ENCODE measurements at places on chromosomes 5 and 9.

DNA sequence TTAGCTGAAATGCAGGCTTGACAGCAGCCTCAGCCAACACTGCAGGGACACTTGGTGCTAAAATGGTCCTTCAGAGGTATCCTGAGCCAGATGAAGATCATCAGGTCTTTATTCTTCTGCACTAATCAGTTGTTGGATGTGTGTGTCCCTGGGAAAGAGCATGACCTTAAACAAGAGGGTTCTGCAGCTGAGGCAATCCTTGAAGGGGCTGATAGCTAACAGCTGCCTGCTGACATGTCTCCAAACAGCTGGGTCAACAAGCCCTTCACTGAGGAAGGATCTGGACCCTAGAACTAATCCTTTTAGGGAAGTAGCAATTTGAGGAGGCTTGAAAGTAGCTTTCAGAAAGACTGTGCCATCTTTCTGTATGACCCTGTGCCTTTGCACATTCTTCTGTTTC lies 376.3 kb upstream of the ACTBL2 start:
- no peak for ATAC-seq

DNA sequence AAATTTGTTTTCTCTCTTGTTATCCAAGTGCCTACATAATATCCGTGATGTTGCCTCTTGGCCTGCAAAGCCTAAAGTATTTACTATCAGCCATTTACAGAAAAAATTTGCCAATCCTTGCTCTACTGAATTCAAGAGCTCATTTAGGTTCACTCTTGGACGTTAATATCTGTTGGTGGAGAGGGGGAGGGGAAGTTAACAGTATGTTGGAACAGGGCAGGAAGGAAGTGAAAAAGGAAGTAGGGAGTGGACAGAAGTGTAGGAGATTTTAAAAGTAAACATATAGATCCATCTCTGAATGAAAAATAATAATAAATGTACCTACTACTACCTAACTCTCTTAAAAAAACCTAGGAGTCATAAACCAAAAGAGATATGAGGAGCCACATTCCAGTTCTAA lies 32.8 kb downstream of the ZNF608 start:
- ATAC-seq = no peak

DNA sequence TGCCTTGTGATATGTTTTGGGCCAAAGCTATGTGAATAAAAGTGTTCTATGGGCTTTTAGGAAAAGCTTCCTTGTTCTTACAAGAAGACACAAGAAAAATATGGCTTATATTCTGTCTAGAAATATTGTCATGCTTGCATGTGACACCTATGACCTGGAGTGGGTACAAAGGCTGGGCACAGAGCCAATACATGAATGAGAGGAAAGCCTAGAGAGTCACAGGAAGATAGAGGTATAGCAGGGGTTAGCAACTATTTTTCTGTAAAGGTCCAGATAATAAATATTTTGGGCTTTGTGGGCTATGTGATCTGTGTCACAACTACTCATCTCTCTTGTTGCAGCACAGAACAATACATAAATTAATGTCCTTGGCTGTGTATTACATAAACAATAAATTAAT lies 196.6 kb upstream of the CD180 start:
- no peak for ATAC-seq

DNA sequence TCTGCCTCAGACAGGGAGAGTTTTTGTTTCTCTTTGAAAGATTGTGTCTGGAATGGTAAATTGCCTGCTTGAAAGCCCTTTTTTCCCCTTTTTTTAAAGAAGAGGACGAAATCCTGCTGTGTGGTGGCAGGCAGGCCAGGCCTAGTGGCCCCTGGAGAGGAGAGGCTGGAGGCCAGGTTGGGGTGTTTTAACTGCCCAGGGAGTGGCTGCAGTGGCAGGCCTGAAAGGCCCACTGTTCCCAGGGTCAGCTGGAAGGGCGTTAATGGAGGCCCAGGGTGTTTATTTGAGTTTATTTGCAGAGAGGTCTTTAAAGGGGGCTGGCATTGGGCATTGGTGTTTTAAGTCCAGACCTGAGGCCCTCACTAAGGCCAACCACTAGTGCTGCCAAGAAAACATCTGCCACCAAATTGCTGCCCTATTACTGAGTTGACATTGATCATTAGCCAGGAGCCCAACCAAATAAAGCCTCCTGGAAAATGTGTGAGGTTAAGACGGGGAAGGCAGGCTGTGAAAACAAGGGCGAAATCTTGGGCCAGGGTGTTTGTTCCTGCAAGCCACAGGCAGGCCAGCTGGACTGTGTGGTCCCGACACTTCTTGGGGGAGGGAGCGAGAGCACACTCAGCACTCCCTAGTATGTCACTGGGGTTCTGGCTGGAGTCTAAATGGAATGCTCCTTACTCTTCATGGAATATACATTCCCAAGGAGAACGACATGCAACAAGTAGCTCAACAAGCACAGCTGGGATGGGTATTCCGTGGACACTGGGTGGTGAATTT lies 5.0 kb downstream of the JADE2 start:
- no peak for ATAC-seq

DNA sequence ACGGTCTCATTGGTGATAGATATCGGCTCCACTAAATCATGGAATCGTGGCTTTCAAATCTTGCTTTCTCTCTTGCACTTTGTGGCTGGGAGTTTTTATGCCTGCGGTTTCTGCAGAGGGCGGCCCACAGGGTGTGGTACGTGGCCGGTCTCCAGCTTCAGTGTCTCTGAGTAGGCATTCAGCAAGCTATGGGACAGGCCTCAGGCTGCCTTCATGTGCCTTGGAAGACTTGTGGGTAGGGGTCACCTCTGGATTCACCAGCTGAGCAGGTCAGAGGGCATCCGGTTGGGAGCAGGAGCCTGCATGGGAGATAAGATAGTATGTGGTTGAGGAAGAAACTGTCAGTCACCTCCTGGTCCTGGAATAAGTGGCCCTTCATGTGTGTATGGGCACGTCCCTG lies 47.7 kb downstream of the AMBP start:
- no peak for ATAC-seq

- no peak for ATAC-seq
Measured at GRCh38 chr9:14455243-14455642, 141.3 kb upstream of the NFIB start.

DNA sequence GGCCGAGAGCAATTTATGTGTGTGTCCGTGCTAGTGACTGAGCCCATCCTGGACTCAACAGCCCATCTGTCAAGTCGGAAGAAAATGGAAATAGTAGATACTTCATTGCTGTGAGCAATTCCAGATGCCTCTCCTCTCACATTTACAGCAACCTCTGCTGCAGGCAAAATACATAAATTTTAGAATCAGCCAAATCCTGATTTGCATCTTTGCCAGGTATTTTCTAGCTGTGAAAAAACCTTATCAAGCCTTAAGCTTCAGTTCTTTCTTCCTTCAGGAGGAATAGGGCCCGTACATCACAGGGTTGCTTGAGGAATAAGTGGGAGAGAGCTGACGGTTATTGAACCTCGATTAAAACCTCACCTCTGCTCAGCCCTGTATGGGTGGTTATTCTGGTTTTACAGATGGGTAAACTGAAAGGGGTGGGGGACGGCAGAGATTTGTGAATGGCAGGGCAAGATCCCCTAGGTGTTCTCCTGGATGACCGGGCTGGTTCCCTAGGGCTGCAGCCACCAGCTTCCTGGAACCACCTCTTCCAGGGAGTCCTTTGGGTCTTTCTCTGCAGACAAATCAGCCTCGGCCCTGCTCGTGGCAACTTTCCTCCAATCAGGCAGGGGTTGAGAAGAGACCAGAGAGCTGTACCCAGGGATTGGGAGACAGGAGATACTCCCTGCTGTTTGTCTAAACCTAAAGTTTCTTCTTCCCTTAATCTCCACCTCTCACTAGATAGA lies 5.3 kb upstream of the MSX2 start:
- ATAC-seq = no peak

GRCh38 chr9:93261281-93261680 lies 77.3 kb downstream of the WNK2 start:
- ATAC-seq = no peak

DNA sequence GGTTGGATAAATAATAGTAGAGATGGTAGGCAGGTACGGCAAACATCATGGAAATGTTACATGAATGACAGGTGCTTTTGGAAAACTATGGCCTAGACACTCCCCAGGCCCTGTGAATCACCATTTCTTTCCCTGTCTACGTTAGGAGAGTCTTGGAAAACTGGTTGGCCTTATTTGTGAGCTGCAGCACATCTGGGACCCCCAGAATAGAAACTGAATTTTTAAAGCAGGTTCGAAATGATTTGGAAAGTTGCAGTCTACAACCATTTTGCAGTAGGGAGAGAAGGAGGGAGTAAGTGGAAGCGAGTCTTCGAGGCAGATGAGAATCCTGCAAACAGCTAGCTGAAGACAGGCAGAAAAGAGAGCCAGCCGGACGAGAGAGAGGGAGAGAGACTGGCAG lies 13.0 kb downstream of the C1QTNF2 start:
- ATAC-seq = no peak

- no peak for ATAC-seq
Measured at GRCh38 chr5:138033386-138033808, 518 bp upstream of the FAM13B start.

DNA sequence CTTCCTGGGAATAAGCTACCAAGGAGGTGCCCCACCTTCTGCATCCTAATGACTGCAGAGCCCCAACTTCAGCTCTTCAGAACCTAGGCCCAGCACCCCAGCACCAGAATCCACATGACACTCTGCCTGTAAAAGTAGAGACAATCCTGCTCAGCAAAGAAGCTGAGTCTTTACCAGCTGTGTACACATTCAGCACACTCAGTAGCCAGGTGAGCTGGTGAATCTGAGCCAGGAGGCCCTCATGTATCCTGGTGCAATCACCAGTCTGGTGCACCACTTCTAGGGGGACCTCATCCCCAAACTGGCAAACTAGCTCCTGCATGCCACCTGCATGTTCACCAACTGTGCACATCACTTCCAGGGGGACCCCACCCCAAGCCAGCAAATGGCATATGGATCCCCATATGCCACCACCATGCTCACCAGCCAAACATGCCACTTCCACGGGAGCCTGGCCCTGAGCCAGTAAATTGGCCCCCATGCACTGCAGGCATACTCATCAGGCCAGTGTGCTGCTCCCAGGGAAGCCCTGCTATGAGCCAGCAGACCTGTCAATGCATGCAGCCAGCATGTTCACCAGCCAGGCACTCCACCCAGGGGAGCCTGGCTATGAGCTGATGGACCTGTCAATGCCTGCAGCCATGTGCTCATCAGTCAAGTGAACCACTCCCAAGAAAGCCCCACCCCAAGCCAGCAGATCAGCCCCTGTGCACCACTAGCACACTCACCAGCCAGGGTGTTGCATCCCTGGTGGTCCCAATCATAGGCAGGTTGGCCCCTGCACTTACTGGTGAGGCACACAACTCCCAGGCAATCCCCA lies 15.6 kb upstream of the BTNL9 start:
- ATAC-seq = no peak

DNA sequence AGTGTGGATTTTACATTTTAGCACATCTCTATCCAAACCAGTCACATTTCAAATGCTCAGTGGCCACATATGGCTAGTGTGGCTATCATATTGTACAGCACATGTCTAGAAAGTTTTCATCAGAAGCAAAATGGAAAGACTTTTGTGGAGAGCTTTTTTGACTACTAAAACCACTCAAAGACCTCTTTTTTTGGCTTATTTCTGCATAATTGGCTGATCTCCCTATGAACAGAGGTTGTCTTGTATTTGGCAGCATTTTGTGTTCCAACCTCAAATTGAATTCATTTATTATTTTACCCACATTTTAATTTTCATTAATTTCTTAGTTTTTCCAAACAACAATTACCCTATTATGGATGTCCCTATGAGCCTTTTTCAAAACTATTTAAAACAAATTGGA lies 395.7 kb downstream of the TLE1 start:
- ATAC-seq = no peak

DNA sequence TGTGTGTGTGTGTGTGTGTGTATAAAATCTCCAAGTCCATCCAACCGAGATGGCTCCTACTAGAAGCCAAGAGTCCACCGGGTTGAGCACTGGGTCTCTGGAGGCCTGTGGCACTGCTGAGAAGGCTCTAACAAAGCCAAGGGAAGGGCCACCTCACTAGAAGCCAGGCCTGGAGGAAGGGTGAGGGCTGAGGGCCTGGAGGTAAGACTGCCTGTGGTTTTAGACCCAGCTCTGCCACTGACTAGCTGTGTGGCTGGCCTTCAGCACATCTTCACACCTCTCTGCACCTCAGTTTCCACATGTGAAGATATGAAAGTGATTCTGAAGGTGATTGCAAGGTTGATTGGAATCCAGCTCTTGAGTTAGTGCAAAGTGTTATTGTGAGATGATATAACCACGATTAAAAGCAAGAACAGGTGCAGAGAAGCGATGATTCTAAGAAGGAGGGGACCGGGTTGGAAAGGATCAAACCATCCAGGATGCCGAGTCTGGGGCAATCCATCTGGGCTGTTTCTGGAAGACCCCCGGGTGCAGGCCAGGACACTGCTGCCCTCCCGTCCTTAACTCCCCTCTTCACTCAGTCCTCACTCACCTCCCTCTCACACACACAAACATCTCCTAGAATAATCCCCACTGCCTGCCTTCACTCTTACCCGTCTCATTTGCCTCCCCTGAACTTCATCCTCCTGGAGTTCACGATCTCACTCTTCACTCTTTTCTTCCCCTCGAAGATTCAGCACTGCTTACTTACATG lies 2.3 kb downstream of the IL4 start:
- no peak for ATAC-seq

DNA sequence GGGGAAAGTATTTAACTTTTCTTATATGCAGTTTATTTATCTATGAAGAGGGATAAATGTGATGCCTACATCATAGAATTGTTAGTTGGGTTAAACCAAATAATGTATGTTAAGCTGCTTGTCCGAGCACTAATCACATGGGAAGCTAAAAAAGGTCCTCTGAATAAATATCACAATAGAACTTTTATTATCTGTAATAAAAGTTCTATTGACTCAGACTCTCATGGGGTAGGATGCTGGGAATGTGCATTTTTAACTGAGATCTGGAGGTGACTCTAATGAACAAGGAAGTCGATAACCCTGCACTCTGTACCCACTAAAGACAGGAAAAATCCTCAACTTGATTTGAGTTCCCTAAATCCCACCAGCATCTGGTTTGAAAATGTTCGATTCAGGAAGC lies 205.9 kb upstream of the IL12B start:
- no peak for ATAC-seq

GRCh38 chr9:126859111-126859510 lies 1.3 kb upstream of the ZBTB34 start:
- ATAC-seq = no peak

- ATAC-seq = no peak
Measured at GRCh38 chr9:113885183-113886025, 9.3 kb downstream of the ZNF618 start.

- no peak for ATAC-seq
Measured at GRCh38 chr9:33165263-33166151, 1.6 kb downstream of the B4GALT1 start.

DNA sequence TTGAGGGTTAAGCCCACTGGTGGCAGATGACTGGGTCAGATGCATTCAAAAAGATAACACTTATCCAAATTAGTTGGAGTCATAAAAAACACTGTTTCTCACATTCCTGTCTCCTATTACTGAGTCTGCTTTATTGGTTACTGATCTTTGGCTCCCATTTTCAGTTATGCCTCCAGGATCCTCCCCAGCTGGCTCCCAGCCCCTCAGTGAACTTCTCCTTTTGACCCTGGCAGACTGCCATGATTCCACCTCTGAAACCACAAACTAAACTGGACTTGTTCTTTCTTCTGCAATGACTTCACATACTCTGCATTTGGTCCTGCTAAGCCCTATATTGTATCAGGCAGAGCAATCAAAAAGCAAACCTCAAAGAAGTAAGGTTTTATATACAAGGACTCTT lies 860.8 kb upstream of the DMAC1 start:
- no peak for ATAC-seq

All from stimulated activated memory B cell treated with anti-CD40 and anti-IgM and Interleukin-4, amounts not matched to agents 10 μg/mL and 1 μg/mL and 100 μg/mL, for 72 hours (primary cell).